Breast epithelium (tissue), 4 donors: ENCODE measurements at places on chromosomes 5 and 9. TPM values are rescaled to one million over a fixed set of nuclear protein-coding genes. Genes with fewer than 3 reads are reported as not detected.

DNA sequence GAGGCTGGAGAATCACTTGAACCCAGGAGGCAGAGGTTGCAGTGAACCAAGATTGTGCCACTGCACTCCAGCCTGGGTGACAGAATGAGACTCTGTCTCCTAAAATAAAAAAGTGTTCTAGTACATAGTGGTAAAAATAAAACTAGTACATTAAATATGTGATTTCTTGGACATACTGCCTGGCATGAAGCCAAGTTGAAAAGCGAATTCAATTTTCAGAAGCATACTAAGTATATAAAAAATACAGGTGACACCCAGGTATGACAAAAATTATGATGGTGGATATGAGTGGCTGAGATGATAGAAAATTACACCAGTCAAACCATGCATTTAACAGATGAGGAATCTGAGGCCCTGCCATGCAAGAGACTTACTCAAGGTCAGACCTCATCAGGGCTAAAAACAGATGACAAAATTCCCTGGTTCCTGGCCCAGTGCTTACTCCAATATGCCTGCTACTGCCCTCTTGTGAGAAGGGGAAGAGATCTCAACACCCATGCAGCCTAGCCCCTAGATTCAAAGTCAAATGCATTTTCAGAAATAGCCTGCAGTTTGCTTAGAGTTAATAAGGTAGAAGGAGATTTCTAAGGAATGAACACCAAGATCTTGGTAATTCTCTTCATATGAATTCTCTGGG, 46.6 kb upstream of the GNPDA1 start:
- DNase-seq, result no peak

DNA sequence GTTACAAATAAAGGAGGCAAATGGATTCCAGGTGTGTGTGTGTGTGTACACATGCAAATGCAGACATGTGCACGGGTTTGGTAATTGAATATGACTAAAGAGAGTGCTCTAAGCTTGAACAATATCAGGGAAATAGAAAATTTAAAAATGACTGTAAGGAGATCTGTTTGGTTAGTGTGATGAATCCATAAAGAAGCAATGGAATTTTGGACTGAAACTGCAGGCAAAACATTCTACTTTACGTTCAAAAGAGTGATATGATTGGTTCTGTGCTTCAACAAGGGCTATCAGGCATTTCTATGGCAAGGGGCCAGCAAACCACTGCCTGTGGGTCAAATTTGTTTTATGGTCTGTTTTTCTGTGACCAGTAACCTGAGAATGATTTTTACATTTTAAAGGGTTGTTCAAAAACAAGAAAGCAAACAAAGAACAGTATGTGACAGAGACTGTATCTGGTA, 332.8 kb upstream of the KLF9 start:
- DNase-seq, result no peak

- no peak for DNase-seq
These were observed 22.0 kb downstream of the PAM start for GRCh38 chr5:102777099-102777498.

DNA sequence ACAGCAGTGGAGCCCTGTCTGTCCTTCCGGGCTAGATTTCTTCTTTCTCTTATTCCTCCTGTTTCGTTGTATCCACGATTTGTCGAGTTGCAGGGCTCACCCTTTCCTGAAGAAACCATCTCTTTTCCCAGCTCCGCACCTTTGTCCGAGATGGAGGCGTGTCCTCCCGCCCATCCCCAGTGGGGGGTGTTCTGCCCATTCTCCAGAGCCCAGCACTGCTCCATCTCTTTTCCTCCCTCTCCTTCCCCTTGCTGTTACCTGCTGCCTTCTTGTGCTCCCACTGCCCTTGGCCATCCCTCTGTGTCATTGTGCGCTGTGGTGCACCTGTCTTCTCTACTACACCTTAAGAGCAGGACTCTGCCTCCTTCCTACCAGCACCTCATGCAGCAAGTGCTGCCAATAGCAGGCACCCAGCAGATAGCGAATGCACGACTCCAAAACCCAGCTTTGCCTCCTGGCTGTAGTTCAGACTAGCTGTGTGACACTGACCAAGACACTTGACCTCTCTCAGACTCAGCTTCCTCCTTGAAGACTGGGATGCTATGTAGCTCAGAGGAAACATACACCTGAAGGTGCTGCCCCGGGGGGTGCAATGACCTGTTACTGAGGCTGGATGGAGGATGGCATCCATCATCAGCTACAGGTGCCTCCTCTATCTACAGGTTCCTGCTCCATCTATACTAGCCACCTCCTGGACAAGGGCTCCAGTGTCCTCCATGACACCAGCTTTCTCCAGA, 8.9 kb downstream of the OR13J1 start:
- no peak for DNase-seq

DNA sequence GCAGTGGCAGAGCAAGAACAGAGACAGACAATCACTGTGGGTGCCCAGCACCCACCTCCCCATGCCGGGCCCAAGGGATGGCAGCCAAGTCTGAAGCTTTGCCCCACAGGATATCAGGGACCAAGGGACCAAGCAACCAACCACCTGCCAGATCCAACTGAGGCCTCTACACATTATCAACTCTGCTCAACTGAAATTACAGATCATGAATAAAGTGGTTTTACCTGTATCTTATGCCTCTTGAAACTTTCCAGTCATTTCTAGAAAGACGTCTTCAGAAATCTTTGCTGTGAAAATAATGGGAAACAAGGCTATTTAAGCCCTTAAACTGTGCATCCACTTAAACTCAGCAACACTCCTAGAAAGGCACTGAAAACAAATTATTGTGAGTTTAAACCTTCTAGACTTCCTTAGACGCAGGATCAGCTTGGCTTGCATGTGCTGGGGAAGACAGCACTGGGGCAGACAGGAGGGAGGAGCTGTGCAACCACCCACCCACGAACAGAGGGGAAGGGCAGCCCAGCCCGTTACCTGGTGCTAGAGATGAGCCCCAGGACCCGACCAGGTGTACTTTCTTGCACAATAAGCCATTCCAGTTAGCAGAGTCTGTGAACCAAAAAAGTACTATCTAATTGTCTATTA, 80.0 kb downstream of the SEMA4D start:
- DNase-seq, result no peak

DNA sequence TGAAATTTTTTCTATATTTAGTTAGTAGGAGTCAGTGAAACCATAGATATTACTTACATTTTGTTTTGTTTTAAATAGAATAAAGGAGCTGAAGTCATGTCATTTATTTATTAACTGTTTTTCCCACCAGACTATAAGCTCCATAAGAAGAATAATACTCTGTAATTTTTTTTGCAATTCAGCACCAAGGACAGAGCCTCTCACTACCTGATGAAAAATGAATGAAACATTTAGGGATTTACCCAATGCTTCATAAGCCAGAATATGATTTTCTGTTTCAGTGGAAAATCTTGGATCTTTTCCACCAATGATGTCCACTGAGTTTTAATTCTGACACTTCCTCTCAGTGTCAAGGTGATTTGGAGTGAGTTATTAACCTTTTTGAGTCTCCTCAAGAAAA, 624.9 kb upstream of the GRAMD2B start:
- no peak for DNase-seq

The HTR1A gene
- not detected for total RNA-seq

The PRSS3 gene
- 0.33 TPM for total RNA-seq
